Stimulated activated CD4-positive, alpha-beta T cell treated with anti-CD3 and anti-CD28 coated beads, Interleukin-4, amount 100 ng/mL, for 48 hours (primary cell): ENCODE measurements at places on chromosomes 5 and 9.

- DNase-seq = no peak
Measured at GRCh38 chr5:17891881-17892280, 257.6 kb downstream of the TAF11L14 start.

DNA sequence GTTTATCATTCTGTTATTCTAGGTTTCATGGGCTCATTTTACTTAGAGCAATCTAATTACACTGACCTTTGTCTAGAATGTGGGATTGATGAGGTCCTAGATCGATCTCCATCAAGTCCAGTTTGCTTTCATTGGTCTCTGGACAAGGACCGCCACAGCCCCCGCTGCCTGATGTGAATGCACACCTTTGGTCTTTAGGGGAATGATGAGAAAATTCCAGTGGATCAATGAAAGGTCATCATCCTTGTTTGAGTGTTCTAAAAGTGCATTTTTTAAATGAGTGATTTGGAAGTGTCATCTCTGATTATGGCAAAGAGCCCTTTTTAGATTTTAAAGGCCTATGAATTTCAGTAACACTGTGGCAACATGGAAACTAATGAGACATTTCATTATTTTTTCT is 2.2 kb upstream of the ANKH start:
- DNase-seq = no peak

GRCh38 chr5:150763023-150763769 is 4.4 kb upstream of the DCTN4 start:
- DNase-seq = no peak

- DNase-seq = no peak
Measured at GRCh38 chr9:93248386-93249040, 64.6 kb downstream of the WNK2 start.

- DNase-seq = no peak
Measured at GRCh38 chr9:2673161-2673560, 44.1 kb upstream of the KCNV2 start.

- no peak for DNase-seq
Measured at GRCh38 chr9:17955409-17955808, 376.5 kb downstream of the SH3GL2 start.

DNA sequence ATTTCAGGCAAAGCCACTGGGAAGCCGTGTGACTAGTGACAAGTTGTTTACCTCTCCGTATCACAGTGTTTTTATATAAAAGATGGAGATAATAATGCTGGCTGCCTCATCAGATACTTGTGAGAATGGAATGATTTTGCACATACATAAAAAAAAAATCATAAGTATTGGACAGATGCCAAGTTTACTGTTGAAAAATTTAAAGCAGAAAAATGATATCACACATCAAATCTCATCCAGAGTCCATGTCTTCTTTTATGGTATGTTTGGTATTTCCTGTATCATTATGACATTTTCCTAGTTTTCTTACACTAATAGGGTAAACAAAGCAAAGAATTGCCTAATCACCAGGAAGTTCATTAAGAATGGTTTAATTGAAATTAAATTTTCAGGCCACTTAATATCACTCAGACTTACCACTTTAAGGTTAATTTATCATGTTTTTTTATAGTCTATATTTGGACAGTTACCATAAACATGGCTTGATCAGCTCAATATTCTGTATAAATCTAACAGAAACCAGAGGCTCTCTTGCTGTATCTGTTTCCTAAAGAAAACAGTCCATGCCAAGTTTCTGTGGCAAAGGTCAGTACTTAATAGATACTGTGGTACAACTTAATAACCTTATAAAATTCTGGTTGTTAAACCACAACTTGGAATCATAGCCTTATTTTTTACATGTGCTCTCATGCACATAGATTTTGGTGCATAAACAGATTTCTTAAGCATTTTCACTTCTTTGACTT is 656.5 kb upstream of the RIOK2 start:
- DNase-seq = no peak
